Fibroblast of skin of back (primary cell): ENCODE measurements at places on chromosomes 1 and 21.
A peak's percentile ranks its signal among the peaks of the same experiment; 100 is the strongest.

DNA sequence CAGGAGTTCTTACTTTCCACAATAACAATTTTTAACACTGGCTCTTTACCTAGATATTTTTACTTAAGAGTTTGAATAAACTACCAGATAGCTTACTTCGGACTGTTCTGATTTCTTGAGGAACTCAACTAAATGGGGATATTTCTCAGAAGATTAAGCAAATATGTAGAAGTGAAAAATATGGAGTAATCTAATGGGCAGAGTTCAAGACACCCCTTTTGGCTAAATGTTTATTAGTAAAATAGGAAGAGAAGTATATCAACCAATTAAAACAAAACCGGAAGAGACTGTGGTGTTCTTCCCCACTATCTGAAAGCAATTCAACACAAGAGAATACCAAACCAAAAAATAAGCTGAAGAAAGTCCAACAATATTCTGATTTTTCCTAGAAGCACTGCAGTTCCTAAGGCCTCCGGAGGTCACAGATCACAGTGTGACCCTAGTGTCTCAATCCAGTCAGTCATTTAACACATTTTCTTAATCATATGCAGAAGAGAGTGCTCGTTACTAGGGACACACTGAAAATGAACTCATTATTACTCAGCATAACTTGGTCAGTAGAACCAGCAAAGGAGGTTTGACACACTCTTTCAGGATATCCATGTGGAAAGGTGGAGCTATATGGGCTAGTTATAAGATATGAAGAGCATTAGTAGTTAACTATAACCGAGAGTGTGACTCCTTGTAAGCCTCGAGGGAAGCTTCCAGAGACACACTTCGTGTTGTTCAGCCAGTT lies 5.2 kb downstream of the SIPA1L2 start:
- DNase-seq = no peak

DNA sequence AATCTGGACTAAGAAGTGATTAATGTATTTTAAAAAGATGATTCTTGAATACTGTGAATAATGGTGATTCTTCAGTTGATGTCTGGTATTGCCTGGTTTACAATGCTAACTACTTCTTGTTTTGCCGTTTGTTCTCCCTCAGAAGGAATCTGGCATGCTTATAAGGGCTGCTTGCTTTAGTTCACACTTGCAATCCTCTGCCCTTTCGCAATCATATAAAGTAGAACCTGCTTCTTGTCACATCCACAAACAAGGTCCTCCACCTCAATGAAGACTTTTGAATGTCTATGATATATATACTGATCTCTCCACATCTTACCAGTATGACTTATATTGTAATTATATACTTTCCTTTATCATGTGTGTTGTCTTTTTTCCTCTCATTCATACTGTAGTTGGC lies 92.6 kb downstream of the ADGRL4 start:
- no peak for DNase-seq

GRCh38 chr1:1303736-1304135 lies 4.0 kb downstream of the ACAP3 start:
- no peak for DNase-seq

DNA sequence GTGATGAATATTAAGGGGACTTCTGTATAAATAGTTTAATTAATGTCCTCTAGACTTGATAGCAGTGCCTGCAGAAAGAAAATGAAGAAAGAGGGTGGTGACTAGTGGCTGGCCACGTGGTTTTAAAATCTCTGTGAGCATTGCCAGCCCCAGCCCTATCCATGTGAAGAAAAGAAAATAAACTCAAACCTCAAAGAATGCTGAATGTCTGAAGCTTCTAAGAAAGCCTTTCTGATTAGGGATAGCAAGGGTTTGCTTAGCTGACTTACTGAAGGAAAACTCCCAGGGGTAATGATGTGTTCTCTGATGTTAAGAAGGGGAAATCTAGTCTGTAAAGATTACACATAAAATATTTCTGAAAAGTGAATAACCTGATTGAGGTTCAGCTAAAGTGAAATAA lies 31.8 kb downstream of the ADGRL2 start:
- DNase-seq = peak; percentile 93

GRCh38 chr1:160975026-160975425 lies 20.4 kb upstream of the ITLN2 start:
- no peak for DNase-seq

DNA sequence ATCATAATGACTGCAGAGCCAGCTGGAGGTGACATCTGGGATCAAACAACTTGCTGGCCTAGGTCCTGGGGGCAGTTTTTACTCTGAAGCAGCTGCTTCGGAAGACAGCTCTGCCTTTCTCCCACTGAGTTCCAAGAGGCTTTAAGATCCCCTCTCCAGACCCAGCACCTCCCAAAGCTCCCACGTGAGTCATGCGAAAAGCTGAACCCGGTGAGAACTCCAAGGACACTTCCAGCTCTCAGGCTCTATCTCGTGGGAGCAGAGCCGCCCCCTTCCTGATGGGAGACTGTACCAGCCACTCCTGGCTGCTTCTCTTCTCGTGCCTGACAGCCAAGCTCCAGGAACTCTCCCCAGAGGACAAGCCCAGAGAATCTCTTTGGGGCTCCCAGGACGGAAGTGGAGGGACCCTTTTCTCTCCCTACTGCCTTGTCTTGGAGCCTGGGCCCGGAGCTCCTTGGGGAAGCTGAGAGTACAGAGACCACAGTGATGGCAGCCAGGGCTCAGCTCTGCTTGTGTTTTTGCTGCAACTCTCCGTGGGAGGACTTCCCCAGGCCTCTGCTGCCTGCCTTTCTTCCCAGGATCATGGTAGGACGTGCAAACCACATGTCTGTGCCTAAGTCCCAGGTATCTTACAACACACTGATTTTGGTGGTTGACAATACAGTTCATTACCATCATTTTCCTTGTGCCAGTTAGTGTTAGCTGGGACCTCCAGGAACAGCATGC lies 40.6 kb downstream of the STUM start:
- no peak for DNase-seq

DNA sequence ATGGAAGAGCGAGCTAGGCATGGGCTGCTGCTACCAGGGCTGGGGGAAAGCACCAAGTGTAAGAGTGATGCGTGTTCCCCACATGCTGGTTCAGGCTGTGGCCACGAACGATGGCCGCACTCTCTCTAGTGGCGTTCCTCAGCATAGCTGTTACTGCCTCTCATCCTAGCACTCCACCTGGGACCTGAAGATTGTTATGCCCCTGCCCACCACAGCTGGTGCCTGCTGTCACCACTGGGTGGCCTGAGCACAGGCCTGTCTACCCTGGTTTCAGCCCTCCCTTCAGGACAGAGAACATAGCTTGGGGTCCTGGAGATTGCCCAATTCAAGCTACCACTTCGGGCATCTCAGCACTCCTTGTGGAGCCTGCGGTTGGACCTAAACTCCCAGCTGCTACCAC lies 80.1 kb upstream of the PDC start:
- no peak for DNase-seq
